Fibroblast of upper back skin (primary cell): ENCODE measurements at places on chromosomes 13 and 19.
A peak's percentile ranks its signal among the peaks of the same experiment; 100 is the strongest.

- peak; percentile 50 for DNase-seq
Measured at GRCh38 chr19:6556480-6557195, 25.8 kb downstream of the TNFSF9 start.

GRCh38 chr13:75353781-75354193 is 128.2 kb downstream of the TBC1D4 start:
- DNase-seq = peak; percentile 48

GRCh38 chr19:46551164-46551563 is 50.0 kb upstream of the CALM3 start:
- no peak for DNase-seq

DNA sequence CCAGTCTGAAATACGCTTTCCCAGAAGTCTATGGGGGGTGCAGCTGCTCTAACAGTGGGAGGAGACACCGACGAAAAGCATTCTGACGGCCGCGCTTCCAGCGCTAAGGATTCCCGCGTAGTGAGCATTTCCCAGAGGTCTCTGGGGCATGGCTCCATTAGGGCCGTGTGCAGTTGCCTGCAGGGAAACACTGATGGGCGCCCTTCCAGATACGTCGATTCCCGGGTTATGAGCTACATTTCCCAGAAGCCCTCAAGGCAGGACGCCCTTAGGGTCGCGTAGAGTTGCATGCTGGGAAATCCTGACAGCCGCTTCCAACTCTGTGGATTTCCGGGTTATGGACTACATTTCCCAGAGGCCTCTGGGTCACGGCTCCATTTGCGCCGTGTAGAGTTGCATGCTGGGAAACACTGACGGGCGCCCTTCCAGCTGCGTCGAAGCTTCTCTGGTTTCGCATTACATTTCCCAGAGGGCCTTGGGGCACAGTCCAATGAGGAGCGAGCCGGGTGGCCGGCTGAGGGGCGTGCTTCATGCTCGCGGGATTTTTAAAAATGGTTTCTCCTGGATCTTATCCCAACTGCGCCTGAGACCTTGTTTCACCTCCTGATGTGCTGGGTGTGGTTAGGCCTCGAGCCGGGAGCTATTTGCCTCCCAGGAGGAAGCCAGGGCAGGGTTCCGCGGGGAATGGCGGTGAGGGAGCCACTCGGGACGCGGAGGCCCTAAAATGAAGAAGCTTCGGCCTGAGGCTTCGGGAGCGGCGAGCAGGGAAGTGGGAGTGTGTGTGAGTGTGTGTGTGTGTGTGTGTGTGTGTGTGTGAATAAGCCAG is 17.2 kb upstream of the ZNF331 start:
- DNase-seq = peak; percentile 100

- no peak for DNase-seq
Measured at GRCh38 chr13:53759016-53759415, 730.4 kb downstream of the OLFM4 start.

- DNase-seq = no peak
Measured at GRCh38 chr19:31292639-31293185, 56.5 kb downstream of the TSHZ3 start.

GRCh38 chr19:2253106-2254063 is 2.8 kb downstream of the JSRP1 start:
- DNase-seq = no peak

DNA sequence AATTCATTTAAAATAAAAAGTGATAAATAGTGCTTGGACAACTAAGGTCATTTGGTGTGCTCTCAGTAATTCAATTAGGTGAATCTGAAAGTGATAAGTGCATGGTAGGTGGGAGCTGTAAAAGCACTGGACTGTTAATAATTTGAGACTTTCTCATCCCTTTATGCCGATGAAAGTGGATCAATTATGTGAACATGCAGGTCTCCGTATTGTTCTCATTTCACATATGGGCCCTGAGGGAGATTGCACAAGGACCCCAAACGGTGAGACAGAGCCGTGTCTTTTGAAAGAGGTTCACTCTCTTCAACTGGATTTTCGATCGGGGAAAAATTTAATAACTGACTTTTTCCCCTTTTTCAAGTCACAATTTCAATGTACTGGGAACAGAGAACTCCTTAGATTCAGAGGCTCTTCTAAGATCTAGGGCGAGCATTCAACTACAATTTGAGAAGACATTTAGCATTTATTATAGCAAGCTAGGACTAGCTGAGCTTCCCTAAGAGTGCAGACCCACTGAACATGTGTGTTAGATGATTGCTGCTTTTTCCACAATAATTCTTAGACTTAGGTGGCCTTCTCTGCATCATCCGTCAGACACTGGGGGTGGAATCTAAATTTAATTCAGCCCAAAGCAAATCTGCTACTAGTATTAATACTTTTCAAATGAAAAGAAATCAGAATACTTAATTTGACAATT is 347.6 kb downstream of the OXGR1 start:
- no peak for DNase-seq

DNA sequence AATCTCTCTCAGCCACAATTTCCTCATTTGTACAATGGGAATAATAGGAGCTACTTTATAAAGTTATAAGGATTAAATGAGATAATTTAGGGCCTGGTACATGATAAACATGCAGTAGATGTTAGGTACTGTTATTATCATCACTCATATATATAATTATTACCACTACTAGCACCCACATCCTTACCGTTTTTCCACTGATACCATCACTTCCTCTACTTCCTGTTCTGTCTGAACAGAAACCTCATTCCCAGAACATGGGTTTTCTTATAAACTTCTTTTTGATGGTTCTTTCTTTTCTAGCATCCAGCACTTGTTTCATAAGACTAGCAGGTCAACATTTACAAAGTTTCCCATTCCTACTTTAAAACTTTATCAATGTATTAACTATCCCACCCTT is 6.3 kb downstream of the CDADC1 start:
- DNase-seq = no peak

DNA sequence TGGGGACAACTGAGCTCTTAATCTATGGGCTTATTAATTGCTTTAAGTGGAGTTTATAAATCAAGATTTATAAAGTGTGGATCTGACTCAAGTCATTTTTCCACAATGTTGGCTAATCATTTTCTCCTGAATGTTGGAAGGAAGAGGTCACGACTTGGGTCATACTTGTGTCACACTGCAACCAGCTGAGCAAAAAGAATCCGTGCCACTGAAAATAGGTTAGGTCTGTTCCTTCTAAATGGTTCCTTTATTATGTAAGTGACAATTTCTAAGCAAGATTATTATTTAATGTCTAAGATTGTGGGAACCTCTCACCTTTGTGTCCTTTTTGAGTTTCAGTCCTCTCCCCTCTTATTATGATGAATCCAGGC is 178.6 kb downstream of the SHISA2 start:
- DNase-seq = no peak

DNA sequence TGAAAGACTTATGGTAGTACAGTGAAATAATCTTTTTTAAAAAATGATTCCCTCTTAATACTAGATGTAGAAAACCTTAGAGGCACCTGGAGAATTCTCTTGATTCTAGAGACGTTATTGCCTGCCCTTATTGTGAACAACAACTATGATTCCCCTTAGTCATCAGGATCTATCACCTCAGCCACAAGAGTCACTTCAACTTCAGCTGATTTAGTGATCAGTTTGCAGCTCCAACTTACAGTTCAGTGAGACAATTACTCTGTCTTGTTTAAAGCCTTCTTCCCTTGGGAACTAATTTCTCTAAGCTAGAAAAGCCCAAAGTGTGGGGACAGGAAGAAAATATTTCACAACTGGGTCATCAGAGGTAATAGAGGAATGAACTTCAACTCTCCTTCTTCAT is 254.3 kb upstream of the SLITRK1 start:
- no peak for DNase-seq

DNA sequence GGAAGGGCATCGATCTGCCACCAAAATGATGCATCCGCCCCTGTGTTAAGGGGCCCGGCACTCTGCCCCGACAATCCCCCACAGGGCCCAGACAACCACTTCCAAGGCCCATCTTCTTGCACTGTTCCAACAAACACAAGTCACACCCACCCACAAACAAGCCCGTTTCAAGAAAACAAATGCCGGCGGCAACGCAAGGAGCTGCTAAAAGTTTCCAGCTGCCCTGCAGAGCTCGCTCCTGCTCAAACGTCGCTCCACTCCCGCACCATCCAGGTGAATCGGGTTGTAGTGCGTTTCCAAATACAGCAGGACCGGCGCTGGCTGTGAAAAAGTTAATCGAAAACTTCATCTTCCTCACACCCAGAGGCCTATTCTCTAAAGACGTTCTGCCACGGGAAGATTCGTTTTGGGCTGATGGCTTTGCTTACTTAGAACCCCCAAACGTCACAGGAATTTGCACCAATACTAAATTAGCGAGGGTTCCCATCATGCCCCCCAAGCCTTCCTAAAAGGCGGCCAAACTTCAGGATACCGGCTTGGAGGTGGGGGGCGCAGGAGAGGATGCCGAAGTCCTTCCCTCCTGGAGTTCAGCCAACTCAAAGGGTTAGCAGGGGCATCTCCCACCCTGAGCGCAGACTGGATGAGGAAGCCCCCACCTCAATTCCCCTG is 107.4 kb upstream of the DOCK9 start:
- no peak for DNase-seq

DNA sequence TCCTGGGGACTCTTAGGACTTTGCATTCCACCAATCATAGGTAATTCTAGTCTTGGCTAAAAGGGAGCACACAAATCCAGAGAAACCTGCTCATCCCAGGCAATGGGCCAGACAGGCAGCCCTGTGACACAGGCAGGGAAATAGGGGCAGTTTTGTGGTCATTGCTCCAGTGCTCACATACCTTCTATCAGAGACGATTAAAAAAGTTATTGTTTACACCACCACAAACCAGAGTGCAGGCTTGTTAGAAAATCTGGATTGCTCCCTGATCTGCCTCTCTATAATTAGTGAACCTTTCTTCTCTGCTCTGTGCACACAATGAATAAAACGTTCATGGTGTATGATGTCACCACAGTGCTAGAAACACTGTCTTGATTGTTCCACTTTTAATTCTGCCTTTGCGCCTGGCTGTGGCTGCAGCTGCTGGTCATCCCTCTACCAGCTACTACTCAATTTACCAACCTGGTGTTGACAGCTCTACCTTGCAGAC is 121.6 kb upstream of the SPATA13 start:
- peak; percentile 52 for DNase-seq

DNA sequence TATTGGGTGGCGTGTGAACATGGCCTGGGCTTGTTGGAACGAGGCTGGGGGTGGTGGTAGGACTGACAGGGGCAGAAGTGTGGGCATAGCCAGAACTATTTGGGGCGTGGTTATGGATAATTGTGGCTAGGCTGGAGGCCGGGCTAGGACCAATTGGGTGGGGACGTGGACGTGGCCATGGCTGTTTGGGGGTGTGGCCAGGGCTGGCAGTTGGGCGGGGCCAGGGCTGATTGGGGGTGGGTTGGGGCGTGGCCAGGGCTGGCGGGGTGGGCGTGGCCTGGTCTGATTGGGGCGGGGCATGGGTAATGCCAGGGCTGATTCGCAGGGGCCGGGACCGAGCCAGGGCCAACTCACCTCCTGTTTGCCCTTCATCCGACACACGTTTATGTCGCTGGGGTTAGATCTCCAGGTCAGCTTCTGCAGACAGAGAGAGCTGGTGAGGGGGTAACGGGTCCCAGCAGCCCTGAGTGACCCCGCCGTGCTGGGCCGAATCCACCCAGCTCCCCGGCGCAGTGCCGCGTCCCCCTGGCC is 2.8 kb downstream of the SEMA6B start:
- DNase-seq = no peak
